Activated T-helper 1 cell treated with anti-CD3 and anti-CD28 coated beads, Interleukin-12 subunit alpha, Interleukin-12 subunit beta, Interleukin-2, Interleukin-4 antibody, amounts not matched to agents 30 ng/mL and 10 ng/mL and 1 ng/mL, durations not matched to agents 14 hours and 24 hours and 36 hours (primary cell): ENCODE measurements at places on chromosomes 11 and 22. TPM values are rescaled to one million over a fixed set of nuclear protein-coding genes. Genes with fewer than 3 reads are reported as not detected.
A peak's percentile ranks its signal among the peaks of the same experiment; 100 is the strongest.

GRCh38 chr11:102680945-102681344, 24.6 kb downstream of the MMP27 start:
- no peak for DNase-seq

Gene OR2AT4
- not detected in 2 replicates for total RNA-seq

Gene CHCHD10
- 89.1 and 96.4 TPM in 2 replicates for total RNA-seq

GRCh38 chr22:50305923-50306566, 1.4 kb downstream of the PLXNB2 start:
- DNase-seq = no peak

Gene P2RY2
- not detected in 2 replicates for total RNA-seq

DNA sequence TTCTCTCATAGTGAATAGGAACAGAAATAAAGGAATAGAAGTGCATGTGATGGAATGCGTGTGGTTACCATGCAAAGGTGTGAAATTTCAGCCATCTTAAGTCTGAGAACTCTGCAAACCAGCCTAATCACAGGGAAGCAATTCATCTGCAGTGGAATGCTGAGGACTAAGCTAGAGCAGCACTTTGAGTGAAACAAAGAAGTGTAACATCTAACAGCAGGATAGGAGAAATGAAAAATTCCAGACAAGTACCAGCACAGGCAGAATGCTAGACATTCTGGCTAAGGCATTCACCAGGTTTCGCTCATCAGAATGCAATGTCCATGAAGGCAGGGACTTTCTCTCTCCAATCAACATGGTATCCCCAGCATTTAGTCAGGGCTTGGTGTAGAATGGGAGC, 41.2 kb upstream of the SLC36A4 start:
- no peak for DNase-seq

DNA sequence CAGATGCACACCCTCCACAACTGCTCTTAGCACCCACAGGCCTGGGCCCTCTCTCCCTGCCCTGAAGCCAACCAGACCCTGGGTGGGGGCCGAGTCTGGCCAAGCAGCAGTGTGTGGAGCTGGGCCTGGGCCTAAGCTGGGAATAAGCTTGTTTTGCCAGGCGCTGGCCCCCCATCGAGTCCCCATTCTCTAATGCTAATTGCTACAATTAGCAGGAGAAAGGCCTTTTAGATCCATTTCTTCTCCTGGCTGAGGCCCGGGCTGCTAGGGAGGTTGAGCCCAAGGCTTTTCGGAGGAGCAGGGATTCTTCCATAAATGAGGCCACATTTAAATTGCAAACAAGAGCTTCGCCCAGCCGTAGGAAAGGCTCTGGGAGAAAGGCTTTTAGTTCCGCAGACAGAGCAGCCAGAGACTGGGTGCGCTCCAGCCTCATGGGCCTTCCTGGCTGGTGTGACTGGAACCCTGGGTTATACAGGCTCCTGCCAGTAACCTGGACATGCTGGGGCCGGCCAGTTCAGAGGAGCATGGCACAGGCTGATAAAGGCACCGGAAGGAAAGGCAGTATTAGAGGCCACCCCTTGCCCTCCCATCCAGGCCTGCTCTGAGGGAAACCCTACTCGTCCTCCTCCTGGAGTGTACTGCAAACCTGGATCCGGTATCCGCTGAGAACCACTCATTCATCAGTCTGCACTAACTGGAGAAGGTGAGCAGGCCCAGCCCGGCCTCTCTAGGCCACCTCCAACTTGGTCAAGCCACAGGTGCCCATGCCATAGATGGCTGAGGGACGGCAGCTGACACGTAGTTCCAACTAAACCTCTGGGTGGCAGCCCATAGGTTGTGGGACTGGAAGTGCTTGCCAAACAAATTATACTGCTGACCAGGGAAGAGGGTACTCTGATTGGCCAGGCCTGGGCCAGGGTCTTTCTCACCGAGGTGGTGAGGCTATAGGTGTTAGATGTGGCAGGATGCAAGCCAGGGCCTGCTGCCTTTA, 6.2 kb downstream of the KCNQ1OT1 start:
- DNase-seq = no peak

- no peak for DNase-seq
Observed at GRCh38 chr22:35842954-35843353, 125.3 kb downstream of the APOL5 start.

Gene CLMP
- not detected in 2 replicates for total RNA-seq

DNA sequence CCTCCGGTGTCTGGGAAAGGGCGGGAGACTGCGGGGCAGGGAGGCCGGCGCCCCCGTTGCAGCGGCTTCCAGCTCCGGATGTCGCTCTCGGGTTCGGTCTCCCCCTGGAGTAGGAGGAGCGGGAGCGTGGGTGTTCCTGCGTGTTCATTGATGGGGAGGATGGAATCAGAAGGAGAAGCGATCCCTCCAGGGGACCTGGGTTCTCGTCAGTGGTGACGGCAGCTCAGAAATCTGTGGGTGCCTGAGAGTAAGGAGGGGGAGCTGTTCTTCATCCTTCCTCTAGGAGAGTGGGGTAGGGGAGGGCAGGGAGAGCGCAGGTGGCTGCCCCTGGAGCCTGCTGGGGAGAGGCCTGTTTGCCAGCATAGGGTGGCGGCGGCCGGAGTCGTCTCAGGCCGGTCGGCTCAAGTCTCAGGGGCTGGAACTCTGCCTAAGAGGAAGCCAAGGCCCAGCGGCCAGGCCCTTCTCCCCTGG, 1.1 kb downstream of the UBASH3B start:
- DNase-seq = no peak

Gene CRYAB
- total RNA-seq = not detected in 2 replicates

- DNase-seq = no peak
Observed at GRCh38 chr11:43992834-43993637, 50.6 kb downstream of the C11orf96 start.

DNA sequence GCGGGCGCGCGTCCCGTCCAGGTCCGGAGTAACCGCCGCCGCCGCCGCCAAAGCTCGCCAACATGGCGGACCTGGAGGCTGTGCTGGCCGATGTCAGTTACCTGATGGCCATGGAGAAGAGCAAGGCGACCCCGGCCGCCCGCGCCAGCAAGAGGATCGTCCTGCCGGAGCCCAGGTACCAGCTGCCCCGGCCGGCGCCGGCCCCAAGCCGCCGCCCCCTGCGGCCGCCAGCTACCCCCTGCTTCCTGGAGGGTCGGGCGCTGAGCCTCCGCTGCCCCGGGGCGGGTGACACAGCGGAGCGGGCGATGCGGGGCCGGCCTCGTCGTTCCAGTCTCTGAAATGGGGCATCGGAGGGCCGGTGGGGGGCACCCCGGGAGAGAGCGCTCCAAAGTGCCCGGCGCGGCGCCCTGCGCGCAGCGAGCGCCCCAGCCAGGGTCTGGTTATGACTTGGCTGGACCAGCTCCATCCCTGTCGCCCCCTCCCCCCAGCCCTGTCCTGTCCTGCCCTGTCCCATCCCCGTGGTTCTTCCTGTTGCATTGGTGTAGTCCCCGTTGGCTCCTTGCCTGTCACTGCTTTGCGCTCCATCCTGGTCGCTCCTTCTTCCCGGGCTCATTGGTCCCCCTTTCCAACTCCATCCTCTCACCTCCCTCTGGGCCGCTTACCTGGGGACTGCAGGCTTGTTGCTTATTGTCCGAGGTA, 653 bp downstream of the GRK3 start:
- peak; percentile 29 for DNase-seq

GRCh38 chr22:43419371-43420080, 7.7 kb downstream of the MPPED1 start:
- DNase-seq = no peak

DNA sequence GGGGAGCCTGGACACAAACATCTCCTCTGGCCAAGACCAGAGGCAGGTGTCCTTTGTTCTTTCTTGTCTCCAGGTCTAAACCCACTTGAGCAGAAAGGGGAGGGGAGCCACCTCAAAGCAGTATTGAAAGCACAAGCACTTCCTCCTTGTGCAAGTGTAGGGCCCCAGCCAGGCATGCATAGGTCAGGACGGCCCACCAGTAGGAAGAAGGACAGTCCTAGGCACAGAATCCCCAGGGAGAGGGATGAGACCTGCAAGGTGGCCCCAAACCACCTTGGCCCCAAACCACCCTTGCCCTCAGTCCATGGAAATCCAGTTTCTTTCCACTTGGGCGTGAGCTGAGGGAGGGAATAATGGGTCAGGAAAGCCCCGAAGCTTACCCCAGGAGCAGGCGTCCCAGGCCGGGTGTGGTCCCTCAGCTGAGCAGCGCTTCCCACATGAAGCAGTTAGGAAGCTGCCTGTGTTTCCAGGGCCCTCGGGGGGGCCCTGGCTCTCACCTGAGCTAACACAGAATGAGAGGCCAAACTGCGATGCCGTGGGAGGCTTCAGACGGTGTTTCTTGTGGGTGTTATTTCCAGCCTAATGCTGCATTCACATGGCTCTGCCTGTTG, 20.4 kb upstream of the IGSF9B start:
- DNase-seq = no peak

- no peak for DNase-seq
Observed at GRCh38 chr11:47403571-47403970, 4.8 kb upstream of the SLC39A13 start.

DNA sequence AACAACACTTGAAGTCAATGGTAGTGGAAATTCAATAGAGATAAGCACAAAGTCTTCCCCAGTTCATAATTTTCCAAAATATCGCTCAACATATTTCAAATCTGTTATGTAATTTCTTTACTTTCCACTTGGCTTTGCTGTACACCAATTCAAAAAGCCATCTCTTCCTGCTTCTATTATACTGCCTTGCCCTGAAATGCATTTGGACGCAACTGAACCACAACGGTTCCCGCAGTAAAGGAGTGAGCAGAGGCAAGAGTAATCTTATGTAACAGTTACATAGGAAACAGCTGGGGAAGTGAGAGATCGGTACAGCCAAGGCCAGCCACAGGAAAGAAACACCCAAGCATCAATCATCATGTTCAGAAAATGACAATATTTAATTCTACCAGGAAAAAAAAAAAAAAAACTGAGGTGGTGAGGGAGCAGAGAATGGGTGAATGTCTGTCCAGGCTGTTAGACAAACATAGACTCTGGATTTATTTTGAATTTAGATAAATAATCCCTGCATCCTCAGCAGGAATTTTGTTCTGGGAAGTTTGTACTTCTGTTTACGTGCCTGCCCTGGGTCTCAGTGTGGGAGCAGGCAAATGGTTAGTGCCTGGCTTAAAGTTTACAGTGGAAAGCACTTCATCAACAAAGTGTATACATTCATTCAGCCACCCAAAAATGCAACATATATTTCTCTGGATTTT, 392.2 kb downstream of the ETS1 start:
- DNase-seq = peak; percentile 42

Gene KLHDC7B
- 5.5 TPM in 2 replicates for total RNA-seq

GRCh38 chr11:5992604-5993251, 5.9 kb upstream of the OR52L1 start:
- DNase-seq = no peak

Gene CRYBB1
- total RNA-seq = not detected in 2 replicates

DNA sequence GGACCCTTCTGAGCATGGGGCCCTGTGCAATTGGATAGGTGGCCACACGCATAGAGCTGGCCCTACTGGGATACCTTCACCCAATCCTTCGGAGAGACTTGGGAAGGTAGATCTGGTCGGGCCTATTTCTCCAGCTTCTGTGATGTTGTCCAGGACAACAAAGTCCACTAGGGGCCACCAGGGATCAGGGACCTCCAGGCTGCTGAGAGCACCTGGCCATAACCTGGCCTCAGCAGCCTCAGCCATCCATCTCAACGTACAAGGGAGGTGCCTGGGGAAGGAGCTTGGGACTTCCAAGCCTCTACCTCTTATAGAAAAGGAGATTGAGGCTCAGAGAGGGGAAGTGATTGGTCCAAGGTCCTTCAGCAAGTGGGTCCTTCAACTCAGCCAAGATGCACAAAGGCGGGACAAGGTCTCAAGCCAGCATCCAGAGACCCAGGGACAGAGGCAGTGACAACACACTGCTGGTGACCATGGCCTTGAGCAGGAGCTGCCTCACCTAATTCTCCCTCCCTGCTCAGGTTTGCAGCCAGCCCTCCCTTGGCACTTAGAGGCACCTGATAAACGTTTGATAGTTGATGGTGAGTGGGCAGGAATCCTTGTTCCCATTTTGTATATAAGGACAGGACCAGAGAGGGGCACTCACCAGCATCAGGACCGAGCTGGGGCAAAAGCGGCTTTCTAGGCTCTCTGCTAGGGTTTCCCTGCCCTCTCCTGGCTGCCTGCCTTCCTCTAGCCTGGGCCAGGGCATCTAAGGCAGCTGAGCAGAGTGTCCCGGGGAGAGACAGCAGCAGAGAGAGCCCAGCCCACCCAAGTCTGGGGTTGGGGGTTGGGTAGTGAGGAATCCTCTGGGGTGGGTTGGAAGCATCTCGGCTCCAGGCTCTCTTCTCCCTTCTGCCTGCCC, 4.5 kb downstream of the RAC2 start:
- DNase-seq = no peak

Gene CD6
- 411 and 416 TPM in 2 replicates for total RNA-seq

Gene ACER3
- total RNA-seq = 9.9 and 12.2 TPM in 2 replicates

GRCh38 chr11:79346021-79346420, 94.8 kb downstream of the TENM4 start:
- no peak for DNase-seq

- DNase-seq = no peak
Observed at GRCh38 chr11:77851503-77851902, 30.6 kb downstream of the AAMDC start.

Gene FZD4
- total RNA-seq = 0.05 TPM in 1 of 2 replicates, not detected in the other

DNA sequence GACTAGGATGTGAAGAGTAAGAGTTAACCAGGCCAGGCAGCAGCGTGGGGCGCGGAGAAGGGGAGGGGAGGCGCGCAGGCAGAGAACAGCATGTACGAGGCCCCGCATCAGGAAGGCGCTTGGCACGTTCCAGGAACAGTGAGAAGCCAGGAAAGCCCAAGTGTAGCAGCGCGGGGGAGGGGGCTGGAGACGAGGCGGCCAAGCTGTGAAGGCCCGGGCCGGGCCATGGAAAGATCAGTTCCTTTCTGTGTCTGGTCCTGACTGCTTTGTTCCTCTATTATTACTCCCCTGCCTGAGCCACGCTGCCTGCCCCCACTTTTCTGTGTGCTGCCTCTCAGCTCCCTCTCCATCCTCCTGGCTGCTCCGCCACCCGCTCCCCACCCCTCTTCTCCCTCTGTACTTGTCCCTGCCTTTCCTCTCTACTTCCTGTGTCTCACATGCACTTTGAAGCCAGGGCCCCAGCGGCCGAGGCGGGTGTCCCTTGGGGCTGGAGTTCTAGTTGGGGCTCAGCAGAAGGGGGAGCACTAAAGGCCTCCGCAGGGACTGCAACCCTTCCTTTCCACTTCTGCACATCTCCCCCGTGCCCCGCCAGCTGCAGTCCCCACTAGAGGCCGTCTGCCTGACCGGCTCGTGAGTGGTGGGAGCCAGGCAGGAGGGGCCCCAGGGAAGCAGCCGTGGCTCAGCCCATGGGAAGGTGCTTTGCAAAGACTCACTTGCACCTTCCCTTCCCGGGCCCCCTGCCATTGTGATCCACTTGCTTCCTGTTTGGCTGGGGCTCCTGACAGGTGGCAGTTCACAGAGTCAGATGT, 63.7 kb downstream of the PRDM11 start:
- no peak for DNase-seq

DNA sequence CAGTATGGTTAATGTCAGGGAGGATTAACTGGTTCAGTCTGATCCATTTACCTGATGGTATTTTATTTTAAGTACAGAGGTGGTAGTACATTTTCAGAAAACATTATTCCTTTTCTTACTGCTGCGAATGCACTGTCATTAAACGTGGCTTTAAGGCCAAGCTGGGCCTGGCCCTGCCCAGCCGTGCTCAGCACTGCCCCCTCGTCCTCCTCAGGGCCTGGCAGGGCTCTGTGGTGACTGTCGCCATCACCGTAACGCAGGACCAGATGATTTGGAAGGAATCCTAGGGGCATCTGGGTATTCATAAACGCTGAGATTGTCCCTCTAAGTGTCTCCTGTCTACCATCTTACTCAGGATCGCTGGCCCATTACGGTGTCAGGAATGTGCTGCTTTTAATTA, 302.0 kb downstream of the TBC1D22A start:
- no peak for DNase-seq

- no peak for DNase-seq
Observed at GRCh38 chr22:22604326-22605073, 39.9 kb upstream of the GGTLC2 start.

- peak; percentile 85 for DNase-seq
Observed at GRCh38 chr11:68903288-68904247, at the start of the genes IGHMBP2 and MRPL21. Gene IGHMBP2 (plus strand): TSS chr11:68903891. CDS start chr11:68903953, 62 bp downstream. Gene MRPL21 (minus strand): TSS chr11:68903832. CDS start chr11:68903810, 22 bp downstream.

Gene MS4A6E
- total RNA-seq = not detected in 2 replicates
